ENCODE measurements at places on chromosomes 3 and 15. TPM values are rescaled to one million over a fixed set of nuclear protein-coding genes. Genes with fewer than 3 reads are reported as not detected.

DNA sequence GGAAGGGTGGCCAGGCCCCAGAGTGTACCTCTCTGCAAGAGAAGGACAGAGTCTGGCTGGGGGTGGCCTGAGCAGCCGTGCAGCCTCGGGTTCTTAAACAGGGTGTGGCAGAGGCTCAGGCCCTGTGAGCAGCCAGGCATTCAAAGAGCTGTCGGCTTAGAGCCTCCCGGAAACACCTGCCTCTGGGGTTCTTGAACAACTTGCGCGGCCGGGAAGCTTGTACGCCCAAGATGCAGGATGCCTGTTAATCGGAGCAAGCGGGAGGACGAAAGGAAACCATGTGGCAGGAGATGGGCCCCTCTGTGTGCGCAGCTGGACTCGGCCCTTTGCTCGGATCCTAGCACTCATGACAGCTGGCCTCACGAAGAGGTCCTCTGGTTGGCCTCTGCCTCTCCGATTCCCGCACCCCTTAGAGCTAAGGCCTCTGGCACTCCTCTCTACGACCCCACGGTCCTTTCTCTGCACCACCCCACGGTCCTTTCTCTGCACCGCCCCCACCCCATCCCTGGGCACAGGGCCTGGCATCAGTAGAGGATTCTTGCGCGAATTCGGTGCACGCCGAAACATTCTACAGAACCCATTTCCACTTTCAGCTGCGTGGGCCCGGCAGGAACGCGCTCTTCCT lies 23.9 kb upstream of the TXNRD3 start:
- no peak for DNase-seq

- no peak for DNase-seq
Measured at GRCh38 chr3:100603469-100603868, 5.9 kb upstream of the ADGRG7 start.

GRCh38 chr15:30882849-30883433 lies 20.8 kb upstream of the FAN1 start:
- no peak for DNase-seq

- no peak for DNase-seq
Measured at GRCh38 chr15:48522123-48522522, 123.4 kb downstream of the FBN1 start.

GRCh38 chr3:194054961-194055360 lies 81.0 kb upstream of the HES1 start:
- peak; percentile 56 for DNase-seq

GRCh38 chr3:25291481-25291905 lies 136.6 kb upstream of the RARB start:
- DNase-seq = no peak

- DNase-seq = no peak
Measured at GRCh38 chr15:95857124-95857757, 473.3 kb upstream of the NR2F2 start.

DNA sequence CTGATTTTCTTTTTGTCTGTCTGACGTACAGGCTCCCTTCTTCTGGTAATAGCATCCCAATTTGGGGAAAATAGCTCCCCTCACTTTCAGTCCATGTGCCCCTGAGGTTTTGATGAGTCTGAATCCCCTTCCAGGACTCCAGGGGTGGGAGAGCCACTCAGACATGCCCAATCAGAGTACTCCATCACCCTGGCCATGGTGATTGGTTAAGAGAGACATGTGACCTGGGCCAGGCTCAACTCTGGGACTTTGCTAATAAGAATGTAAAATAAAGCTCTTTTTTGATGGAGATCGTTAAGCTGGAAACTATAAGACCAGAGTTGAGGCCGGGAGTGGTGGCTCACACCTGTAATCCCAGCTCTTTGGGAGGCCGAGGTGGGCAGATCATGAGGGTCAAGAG lies 9.2 kb upstream of the MEF2A start:
- no peak for DNase-seq

DNA sequence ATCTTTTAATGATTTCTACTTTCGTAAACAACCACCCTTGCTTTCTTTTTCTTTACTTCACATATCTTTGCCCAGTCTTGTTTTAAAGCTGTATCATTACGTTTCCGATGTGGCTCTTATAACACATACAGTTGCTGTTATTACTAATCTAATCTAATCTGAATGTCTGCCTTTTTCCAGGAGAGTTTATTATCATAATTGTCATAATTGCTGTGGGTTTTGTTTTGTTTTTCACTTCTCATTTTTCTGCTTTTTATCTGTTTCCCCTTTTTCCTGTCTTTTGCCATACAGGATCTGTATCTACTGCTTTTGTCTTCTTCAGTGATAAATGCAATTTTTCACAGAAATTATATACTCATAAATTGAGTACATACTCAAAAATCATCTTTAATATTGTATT lies 24.9 kb downstream of the HACL1 start:
- DNase-seq = no peak

DNA sequence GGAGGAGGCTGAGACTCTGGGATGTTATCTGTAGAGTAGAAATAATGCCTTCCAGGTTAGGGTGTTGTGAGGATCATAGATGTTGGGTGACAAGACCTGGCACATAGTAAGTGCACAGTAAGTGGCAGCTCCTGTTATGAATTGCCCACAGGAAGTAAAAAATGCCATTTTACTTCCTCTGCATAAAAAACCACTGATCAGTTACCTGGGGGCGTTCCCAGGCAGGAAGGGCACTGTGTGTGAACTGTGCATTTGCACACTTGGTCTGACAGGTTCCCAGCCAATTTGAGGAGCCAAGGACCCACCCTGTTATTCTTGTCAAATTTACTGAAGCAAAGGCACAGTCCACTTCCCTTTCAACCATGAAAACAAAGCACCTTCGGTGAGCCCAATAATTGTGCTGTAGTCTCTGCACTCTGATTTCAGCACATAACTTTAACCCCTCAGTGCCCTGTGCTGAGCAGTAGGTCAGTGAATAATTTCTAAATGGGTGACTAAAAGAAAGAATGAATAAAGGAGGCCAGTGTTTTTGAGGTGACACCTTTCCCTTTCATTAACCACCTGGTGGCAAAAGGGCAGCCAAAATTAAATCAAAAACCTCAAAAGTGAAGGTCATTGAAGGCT lies 85.8 kb upstream of the ARHGEF3 start:
- DNase-seq = no peak

DNA sequence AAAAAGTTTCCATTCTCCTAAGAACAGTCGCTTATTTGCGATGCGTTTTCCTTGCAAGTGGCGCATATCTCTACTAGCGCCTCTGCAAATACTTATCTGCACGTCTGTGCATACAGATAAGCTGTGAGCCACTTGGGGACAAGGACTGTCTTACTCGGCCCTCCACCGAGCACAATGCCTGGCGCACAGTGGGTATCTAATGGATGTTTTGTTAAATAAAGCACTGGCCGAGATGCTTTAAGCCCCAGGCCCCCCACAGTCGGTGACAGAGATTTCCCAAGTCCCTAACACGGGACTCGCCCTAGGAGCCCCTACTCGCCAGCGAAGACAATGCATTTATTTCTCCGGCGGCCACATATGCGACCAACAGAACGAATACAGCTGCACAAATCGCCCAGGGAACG lies 503 bp downstream of the HLTF start:
- no peak for DNase-seq

DNA sequence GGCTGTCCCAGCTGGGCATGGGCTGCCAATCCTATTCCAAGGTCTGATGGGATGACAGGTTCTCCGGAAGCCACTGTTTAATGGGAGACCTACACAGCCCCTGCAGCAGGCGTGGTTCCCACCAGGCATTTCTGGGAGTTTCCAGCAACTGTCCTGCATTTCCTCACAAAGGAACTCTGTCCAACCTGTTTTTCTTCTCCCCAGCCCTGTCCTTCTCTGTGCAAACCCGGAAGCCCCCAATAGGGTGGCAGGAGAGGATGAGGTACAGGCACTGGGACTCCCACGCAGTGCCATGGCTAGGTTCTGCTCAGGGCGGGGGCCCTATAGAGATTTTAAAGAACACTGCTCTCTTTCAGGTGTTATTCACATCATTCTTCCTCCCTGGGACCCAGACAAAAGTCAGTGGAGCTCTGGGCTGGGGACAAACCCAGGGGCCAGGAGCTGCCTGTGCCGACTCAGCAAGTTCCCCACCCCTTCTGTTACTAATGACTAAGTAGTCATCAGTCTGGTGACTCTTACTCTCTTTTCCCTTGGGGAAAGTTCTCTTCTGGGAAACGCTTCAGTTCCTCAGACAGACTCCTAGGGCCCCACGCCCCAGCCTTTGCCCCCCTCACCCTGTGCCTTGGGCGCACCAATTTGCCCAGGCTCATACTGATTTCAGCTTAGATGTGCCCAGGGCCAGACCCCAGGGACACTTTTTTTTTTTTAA lies 97.7 kb downstream of the CD47 start:
- peak; percentile 84 for DNase-seq

GRCh38 chr15:41435037-41435786 lies 18.3 kb downstream of the RTF1 start:
- DNase-seq = no peak

DNA sequence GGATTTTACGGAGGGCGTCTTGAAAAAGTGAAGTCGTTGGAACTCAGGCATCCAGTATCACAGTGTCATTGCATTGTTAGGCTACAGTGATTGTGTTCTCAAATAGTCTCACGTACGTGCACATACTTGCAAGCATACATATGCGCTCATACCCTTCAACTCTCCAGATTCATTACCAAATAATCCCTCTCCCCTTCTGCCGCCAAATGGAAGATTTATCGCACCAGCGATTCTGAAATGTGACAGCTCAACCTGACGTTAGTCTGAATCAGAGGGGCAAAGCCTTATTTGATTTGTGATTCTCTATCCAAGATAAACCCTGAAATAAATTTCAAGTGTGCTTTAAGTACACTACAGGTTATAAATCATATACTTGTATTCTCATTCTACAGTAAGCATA lies 119.4 kb downstream of the GADL1 start:
- no peak for DNase-seq

DNA sequence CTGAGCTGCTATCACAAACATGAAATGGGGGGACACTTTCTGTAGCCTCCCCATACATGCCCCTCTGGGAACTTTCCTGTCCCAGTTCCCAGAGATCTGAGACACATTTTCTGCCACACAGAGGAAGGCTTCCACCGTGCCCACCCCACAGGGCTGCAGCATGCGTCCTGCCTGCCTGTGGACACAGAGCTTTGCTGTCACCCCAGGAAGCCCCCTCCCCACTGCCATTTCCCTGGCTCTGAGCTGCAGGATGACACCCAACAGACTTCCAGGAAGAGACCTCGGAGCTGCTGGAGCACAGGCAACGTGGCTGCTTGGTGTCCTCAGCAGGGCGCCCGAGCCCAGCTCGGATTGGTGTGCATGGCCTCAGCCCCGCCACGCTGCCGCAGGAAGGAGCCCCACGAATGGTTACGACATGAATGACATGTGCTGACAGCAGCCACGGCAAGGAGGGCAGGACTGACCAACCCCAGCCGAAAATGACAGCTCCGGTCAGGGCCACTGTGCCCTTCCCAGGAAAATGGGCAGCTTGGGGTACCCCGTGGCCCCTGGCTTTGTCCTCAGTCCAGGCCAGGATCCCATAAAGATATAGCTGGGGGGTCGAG lies 81.3 kb downstream of the VGLL4 start:
- no peak for DNase-seq

- DNase-seq = no peak
Measured at GRCh38 chr15:58432401-58432800, 610 bp downstream of the LIPC start.

GRCh38 chr3:113534365-113534764 lies 2.0 kb downstream of the SIDT1 start:
- DNase-seq = no peak

DNA sequence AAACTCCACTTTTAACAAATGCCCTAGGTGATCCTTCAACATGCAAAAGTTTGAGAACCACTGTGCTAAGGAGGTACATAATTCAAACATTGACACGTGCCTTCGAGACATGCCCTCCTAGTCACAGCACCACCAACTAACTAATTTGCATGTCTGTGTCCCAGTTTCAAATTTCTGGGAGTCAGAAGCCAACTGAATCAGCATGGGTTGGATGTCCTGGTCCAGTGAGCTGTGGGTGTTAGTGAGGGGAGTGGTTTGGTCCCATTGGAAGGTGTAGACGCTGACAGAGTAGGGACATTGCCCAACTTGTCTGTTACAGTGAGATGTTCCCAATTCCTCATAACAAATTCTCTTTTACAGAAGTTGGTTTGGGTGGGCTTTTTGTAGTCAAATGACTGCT lies 67.3 kb upstream of the ADPGK start:
- peak; percentile 2 for DNase-seq

- DNase-seq = no peak
Measured at GRCh38 chr15:78457101-78457500, 19.1 kb downstream of the IREB2 start.

GRCh38 chr3:174583396-174583795 lies 275.7 kb upstream of the NAALADL2 start:
- DNase-seq = no peak

IL20RB gene
- total RNA-seq = 257 TPM

P3H2 gene
- 20.0 TPM for total RNA-seq

BSN gene
- total RNA-seq = 0.17 TPM

SLC28A2 gene
- not detected for total RNA-seq
